Stimulated activated CD8-positive, alpha-beta memory T cell treated with anti-CD3 and anti-CD28 coated beads, Interleukin-7, amount 100 ng/mL, for 1 hour (primary cell): ENCODE measurements at places on chromosomes 3 and 15.

- DNase-seq, result no peak
Measured at GRCh38 chr3:62859203-62859791, 15.9 kb downstream of the CADPS start.

GRCh38 chr3:46685446-46685845, 8.0 kb downstream of the ALS2CL start:
- DNase-seq, result no peak

DNA sequence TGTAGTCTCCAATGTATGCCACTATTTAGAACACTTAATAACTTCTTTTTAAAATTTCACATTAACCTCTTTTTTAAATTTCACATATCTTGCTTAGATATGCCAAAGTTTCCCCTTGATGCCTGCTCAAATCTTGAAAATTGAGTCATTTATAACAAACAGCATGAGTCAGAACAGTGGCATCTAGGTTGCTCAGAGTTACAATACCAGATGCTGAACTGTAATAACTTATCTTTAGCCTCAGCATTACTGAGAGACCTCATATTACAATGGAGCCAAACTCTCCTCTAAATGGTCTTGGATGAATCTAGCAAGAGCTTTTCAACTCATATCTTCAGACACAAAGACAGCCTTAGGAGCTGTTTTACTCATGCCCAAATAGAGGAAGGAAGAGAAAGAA, 439.3 kb upstream of the ARPP21 start:
- no peak for DNase-seq

GRCh38 chr3:171116824-171117395, 90.4 kb upstream of the SLC2A2 start:
- no peak for DNase-seq

GRCh38 chr3:184305577-184305976, 6.5 kb downstream of the PSMD2 start:
- DNase-seq, result no peak

DNA sequence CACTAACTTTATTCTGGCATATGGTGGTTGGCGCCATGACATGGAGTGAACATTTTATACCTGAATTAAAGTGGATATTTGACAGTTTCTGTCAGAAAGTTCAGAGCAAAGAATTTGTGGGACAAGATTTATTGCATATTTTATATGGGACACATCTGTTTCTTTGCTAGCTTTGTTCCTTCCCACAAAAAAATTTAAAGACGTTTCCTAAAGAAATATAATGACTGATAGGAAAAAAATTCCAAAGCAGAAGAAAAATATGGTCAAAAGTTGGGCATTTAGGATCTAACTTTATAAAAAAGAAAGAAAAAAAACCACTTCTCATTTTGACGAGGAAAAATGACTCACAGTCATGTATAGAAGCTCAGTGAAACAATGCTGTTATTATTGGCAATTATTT, 101.6 kb downstream of the GREM1 start:
- no peak for DNase-seq

DNA sequence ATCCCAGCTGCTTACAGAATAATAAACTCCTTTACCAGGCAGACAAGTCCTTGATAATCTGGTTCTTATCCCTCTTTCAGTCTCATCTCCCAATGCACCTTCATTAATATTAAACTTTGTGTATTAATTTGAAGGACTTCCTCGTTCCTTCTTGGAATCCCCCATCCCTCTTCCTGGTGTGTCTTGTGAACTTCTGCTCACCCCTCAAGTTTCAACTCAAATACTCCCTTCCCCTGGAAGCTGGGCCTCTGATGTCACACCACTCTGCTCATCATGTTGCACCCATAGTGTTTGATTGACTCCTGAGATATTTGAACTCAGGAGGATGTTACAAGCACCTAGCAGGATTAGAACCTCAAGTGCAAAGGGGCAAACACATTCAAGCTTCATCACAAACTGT, 3.3 kb upstream of the STT3B start:
- DNase-seq, result no peak
